ENCODE measurements at places on chromosomes 3 and 15.

- DNase-seq, result no peak
Observed at GRCh38 chr3:63364910-63365309, 86.8 kb downstream of the SYNPR start.

DNA sequence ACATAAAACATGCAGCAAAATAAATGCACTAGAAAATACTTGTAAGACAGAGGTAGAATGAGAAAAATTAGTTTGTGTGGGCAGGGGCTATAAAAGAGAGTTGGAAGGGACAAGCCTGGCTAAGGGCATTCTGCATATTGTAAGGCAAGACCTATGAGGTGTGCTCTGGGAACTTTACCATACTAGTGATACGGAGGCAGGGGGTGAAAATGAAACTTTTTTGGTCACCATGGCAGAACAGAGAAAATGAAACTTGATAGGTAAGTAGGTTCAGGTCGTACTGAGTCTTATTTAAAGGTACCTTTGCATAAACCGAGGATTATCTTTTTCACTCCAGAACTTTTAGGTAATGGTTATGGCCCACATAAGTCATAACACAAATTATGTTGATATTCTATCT, 74.7 kb upstream of the ACKR4 start:
- no peak for DNase-seq

DNA sequence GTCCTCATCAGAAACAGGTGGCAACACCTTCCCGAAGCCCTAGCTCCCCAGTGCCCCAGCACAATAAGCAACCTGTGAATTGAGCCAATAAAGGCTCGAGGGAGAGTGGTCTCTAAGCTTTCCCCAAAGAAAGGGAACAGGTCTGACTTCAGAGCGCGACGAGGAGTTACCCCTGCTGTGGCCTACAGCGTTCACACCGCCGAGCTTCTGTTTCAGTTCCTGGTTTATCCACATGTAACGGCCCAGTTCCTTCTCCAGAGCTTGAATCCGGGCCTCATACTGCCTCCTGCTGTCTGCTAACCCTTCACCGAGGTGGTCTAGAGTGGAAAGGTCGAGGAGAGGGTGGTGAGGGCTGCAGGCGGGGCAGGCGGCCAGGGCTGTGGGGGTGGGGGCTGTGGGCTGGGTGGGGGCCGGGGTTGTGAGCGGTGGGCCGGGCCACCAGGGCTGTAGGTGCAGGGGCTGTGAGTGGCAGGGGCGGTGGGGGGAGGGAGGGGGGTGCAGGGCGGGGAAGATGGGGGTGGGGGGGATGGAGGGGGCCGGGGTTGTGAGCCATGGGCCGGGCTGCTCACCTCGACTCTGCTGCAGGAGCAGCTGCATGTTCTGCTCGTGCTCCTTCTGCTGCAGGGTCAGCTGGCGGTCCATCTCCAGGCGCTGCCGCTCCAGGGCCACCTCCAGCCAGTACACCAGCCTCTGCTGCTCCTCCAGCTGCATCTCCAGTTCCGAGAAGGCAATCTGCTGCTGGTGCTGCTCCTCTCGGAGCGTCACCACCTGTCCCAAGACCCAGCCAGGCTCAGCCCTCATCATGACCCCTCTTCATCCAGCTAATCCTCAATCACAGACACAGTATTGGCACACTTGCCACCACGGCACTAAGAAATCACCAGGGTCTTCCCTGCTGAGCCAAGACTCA, 26.2 kb downstream of the KIF7 start:
- no peak for DNase-seq

DNA sequence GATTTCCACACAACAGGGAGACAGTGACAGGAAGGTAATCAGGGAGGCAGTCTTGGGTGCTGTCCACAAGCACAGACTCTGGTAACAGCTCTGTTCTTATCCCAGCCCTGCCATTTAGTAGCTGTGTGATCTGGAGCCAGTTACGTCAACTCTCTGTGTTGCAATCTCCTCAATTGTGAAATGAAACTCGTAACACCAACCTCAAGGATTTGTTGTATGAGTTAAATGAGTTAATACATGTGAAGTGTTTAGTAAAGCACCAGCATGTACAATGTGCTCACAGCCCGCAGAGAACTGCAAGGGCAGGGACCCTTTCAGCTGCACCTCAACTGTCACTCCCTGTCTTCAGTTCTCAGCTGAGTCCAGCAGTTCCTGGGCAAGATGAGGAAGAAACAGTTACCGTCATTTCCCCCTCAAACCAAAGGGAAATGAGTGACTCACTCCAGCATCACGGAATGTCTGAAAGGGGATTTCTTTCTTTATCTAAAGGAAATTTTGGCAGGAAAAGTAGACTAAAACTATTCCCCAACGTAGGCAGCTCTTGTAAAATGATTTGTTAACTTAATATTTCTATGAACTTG, 39.9 kb upstream of the MB21D2 start:
- peak; percentile 93 for DNase-seq

- no peak for DNase-seq
Observed at GRCh38 chr15:39798382-39798781, 15.7 kb upstream of the FSIP1 start.

DNA sequence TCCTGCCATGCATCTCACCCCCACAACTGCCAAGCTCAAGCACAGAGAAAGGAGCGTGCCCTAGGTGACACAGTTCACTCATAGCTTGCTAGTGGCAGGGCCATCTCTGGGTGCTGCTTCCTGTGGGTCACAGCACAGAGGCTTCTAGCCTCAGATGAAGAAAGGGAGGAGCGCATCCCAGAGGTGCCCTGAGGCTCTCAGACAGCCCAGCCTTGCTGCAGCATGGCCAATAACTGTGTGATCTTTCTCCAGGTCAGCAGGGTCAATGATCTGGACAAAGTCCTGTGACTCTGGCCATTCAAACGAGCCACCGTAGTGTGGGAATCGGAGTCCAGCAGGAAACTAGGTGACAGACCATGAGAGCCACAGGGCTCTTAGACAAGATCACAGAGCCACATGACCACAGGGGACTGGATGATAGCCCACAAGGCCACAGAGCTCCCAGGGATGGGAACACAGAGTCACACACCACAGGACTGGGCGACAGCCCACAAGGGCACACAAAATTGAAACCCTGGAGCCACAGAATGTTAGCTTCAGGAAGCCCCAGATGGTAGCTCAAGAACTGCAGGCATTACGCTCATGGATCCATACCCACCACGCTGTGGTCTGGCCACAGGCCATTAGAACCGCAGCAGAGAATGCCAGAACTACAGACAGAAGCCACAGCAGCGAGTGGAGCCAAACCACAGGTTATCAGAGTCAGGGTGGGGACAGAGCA, 25.9 kb upstream of the GRIP2 start:
- DNase-seq, result no peak

DNA sequence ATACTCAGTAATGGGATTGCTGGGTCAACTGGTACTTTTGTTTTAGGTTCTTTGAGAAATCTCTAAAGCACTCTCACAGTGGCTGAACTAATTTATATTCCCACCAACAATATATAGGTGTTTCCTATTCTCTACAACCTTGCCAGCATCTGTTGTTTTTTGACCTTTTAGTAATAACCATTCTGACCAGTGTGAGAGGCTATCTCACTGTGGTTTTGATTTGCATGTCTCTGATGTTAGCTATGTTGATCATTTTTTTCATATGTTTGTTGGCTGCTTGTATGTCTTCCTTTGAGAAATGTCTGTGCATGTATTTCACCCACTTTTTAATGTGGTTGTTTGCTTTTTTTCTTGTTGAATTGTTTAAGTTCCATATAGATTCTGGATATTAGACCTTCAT, 98.2 kb upstream of the DCBLD2 start:
- no peak for DNase-seq

DNA sequence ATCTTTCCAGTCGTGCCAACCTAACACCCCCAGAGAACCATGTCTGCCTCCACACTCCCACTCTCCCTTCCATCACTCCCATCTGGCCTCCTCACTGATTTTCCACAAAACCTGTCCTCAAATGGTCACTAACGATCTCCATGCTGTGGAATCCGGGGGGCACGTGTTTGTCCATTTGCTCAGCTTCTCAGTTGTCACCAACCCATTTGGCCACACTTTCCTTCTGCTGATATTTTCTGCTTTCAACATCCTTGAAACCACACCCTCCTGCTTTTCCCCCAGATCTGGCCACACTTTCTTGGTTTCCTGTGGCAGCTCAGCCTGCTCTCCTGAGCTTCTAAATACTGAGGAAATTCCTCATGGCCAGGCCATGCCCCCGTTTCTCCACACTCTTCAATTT, 257.2 kb upstream of the NSMCE3 start:
- no peak for DNase-seq

DNA sequence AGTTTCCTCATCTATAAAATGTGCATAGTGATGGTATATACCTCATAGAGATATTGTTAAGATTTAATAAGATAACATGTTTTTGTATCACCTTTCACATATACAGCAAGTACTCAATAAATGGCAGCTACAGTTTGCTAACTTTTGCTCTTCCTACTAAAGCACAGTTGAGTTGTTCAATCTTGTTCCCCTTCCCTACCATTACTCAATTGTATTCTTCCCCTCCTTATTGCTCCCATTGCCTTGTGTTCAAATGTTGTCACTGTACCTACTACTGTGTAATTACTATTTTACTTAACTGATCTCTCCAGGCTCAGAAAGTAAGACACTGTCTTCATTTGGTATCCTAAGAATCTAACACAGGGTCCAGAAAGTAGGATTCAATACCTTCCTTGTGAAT, 5.5 kb downstream of the CD47 start:
- DNase-seq, result no peak

- DNase-seq, result peak; percentile 70
Observed at GRCh38 chr3:175356899-175357324, 497.8 kb downstream of the NAALADL2 start.

DNA sequence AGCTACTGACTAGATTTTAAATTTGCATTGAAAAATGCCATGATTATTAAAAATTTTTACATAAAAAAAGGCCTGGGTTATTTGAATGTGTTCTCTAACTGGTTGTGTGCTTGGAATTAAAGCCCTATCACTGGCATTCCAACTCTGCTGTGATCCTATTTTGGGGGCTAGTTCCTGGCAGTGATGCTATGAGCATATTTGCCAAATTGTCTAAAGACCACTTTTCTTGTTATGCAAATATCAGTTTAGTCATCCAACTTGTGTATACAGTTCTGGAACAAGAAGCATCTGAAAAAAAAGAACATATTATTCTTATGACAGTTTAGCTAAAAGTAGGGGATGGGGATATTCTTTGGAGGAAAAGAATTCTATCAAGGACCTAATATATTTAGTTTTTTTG, 243.4 kb upstream of the ZNF717 start:
- no peak for DNase-seq

DNA sequence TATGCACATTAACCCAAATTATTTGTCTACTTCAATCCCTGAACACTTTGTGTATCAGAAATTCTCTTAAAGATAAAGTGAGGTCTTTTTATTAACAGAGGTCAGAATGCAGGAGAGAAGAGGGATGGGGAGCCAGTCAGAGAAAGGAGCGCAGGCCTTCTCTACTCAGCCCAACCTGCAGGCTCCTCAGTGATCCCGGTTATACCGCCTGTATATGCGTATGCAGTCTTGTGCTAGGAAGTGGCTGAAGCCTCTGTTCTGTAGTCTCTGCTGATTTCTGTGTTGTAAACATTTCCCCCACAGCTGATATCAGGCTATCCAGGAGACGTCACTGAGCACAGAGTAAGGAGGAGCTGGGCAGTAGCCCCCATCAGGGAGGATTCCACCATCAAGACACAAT, 57.9 kb downstream of the ABHD5 start:
- DNase-seq, result no peak

DNA sequence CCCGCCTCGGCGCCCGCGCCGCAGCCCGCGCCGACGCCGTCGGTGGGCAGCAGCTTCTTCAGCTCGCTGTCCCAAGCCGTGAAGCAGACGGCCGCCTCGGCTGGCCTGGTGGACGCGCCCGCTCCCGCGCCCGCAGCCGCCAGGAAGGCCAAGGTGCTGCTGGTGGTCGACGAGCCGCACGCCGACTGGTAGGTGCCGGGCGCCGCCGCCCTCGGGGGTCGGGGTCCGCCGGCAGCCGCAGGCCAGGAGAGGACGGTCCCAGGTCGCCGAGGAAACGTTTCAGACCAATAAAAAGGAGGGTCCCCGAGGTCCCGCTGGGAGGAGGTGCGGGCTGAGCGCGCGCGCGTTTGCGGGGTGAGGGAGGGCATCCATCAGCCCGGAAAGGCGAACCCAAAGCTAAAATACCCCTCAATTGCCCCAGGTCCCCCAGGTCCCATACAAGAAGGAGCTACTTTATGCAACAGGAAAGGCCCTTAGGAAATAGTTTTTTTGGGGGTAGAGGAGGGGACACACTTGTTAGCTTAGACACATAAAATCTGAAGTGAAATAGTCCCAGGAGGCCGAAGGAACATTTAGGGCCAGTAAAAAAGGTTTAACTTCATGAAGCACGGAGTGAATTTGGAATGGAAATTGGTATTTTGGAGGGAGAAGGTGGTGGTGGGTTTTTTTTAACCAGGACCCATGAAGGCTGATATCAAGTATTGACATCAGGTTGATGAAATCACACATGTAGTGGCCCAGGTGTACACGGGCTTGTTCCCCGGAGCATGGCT, 739 bp downstream of the SYN2 start:
- DNase-seq, result peak; percentile 3

DNA sequence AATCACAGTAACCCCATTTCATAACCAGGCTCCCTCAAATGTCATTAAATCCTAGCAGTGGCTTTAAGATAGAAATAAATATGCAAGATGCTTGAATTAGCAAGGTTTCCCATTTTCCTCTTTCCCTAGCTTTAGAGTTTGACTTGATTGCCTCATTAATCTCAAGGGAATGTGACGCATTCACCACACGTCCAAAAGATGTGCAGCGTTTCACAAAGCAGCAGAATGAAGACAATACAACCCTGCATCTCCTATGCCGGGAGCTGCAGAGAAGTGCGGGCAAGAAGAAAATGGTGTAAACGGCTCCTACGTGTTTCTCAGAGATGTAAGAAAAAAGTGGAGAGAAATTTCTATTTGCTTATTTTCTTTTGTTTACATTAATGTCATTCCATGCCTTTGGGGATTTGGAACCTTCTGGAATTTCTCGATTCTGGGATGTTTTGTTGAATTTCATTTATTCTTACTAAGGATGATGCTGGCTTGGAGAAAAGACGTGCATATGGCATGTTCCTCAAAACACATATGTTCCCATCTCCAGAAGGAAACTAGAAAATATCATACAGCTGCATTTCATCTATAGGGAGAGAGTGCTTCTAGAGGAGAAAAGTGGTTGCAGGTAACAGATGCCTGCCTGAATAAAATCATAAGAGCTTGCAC, 27.8 kb upstream of the FRMD4B start:
- no peak for DNase-seq

- DNase-seq, result no peak
Observed at GRCh38 chr3:170962411-170962810, 54.0 kb upstream of the EIF5A2 start.

- DNase-seq, result no peak
Observed at GRCh38 chr3:34301313-34301712, 502.9 kb downstream of the PDCD6IP start.

- DNase-seq, result no peak
Observed at GRCh38 chr3:29583861-29584260, 303.0 kb downstream of the RBMS3 start.

GRCh38 chr3:182682263-182683241, 110.8 kb upstream of the ATP11B start:
- peak; percentile 64 for DNase-seq

DNA sequence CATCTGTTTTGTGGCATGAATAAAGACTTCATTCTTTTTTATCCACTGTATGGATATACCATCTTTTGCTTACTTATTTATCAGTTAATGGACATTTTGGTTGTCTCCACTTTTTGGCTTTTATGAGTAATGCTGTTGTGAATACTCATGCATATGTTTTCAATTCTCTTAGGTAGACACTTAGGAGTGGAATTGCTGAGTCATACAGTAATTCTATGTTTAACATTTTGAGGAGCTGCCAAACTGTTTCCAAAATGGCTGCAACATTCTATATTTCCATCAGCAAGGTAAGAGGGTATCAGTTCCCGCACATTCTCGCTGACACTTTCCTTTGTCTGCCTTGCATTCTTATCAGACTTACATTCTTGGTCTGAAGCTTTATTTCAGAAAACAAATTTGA, 191.1 kb downstream of the WNT5A start:
- peak; percentile 41 for DNase-seq
